ENCODE measurements at places on chromosomes 11 and 22.

DNA sequence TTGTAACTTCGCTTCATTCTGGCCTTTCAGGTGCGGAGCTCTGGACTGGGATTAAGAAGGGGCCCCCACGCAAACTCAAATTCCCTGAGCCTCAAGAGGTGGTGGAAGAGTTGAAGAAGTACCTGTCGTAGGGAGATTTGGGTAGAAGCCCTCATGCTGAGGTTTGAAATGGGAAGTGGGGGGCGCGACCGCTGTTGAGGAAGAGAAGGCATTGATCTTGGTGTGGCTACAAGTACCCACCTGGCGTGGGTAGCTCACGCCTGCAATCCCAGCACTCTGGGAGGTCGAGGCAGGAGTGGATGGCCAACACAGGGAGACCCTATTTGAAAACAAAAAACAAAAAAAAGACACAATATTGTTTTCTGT lies 779 bp downstream of the SELENOH start:
- no peak for DNase-seq

DNA sequence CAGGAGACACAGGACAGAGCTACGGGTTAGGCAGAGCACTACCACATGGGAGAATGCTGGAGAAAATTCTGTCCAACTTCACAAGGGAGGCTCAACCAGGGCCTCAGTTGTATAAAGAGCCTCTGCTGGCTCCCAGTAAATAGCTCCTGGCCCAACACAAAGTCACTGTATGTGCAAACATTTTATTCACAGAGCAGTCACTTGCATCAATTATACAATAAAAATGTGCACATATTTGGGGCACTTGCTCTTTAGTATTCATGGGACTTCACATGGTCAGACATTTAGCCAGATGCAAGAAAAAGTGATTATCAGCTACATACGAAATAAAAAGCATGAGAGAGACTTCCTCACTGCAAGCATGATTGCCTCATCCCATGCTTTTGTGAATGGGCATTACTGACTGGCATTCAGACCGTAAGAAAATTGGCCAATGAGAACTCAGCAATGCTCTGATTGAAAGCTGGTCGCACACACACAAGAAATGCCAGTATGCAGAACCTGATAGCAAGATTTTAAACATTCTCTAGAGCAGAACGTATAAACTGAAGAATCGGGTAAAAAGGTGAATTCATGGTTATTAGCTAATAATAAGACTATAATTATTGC lies 39.4 kb downstream of the BLID start:
- no peak for DNase-seq

- no peak for DNase-seq
Observed at GRCh38 chr11:113249491-113249763, 65.0 kb upstream of the TTC12 start.

DNA sequence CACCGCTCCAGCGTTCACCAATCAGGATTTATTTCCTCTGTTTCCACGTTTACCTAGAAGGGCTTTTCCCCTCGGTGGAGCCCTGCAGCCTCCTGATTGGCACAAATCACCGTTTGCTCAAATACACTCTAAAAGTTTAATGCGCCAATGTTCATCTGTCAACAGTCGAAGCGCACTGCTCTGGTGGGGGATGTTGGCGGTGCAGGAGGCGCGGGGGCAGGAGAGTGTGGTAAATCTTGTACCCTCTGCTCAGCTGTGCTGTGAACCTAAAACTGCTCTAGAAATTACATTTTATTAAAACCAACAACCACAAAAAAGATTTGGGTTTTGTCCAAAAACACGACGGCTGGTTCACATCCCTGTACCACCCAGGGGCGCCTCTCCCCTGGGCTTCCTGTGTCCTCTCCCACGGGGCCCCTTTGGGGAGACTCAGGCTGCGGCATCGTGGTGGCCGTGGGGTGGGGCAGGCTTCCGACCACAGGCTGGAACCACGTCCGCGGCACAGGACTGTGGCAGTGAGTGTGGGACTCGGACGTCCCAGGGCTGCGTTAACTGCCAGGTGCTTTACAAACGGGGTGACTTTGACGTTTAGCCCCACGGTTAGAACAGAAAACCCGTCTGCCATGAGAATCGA lies 13.5 kb downstream of the TTLL8 start:
- no peak for DNase-seq

DNA sequence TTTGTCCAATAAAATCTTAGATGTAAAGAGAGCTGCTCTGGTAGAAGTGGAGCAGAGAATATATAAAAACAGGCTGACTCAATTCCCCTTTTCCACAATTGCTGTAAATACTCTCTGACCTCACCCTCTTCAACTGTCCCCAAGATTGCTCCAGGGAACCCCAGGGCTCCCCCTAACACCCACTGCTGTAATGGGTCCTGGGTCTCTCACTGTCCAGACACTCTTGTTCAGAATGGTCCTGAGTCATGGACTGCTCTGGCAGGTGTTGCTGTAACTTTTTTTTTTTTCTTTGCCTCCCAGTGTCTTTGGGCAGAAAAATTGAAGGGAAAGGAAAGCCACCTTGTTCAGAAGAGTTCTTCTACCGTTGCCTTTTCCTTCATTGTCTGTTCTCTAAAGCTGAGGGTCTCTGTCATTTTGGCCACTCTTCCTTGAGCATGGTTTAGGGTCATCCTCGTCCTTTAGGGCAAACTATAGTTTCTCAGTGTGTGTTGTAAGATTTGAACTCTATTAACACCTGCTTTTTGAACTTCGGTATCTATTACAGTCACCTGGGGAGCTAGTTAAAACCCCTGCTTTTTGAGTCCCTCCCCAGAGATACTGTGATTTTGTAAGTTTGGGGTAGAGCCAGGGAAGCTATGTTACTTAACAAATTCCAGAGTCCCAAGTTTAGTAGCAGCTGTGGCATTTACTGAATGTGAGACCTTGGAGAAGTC lies 209.5 kb downstream of the NAV2 start:
- no peak for DNase-seq

DNA sequence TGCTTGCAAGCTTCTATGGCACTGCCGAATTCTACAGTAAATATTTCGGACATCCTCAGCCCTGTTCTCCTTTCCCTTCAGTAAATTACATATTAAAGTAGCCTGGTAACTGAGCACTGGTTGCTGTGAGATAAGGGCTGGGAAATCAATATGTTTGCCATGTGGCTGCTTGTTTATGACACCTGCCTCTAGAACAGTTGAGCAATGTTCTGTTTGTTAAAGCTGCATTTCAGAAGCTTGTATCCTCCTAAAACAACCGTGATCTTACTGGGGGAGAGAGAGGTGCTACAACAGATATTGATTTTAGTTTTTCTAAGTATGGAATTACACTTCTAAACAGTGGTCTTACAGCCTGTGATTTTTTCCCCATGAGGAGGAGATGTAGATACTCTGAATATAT lies 39.4 kb downstream of the ZBTB16 start:
- DNase-seq = no peak

DNA sequence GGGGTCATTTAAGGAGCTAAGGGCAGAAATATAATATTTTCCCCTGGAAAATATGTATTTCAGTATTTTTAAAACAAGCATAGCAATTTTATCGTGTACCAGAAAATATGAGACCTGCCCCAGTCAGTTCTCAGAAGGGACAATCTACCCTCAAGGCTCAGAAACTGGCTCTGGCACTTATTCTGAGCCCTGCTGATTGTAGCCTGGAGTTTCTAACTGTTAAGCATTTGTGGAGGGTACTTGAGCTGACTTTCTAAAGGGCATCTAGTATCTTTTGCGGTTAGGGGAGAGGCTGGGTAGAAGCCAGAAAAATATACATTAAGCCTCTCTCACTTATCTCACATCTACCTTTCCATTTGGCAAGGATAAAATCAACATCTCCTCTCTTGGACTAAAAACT lies 71.3 kb upstream of the FSHB start:
- no peak for DNase-seq

- no peak for DNase-seq
Observed at GRCh38 chr11:116274521-116274920, 498.3 kb downstream of the BUD13 start.

GRCh38 chr11:1453611-1454034 lies 33.0 kb downstream of the MOB2 start:
- no peak for DNase-seq

DNA sequence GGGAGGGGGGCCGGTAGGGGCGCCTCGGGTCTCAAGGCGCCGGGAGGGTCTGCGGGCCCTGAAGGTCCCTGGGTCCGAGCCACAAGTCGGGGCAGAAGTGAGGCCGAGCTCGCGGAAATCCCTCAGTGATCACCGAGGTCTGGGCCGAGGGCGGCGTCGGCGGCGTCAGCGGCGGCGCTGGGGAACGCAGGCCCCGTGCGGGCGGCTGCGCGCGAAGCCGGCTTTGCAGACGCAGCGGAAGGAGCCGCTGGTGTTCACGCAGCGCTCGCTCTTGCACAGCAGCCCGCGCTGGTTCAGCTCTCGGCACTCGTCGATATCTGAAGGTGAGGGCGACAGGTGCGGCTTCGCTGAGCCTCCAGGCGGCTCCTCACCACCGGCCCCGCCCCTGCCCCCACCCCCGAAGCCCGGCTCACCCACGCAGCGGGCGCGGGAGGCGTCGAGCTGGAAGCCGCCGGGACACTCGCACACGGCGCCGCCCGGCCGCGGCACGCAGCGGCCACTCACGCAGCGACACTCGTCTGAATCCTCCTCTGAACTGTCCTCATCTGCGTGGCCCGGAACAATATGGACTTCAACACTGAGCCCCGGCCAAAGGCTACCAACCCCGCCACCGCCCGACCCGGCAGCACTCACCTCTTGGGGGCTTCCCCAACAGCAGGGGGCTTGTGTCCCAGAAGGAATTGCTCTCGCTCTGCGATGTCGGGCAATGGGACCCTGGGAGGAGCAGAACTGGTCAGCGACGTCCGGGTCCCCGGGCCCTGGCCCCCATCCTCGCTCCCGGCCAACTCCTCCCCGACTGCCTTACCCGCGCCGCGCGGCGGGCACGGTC lies 14.2 kb downstream of the SCYL1 start:
- no peak for DNase-seq

- no peak for DNase-seq
Observed at GRCh38 chr11:76047766-76048165, 158.5 kb downstream of the WNT11 start.

- no peak for DNase-seq
Observed at GRCh38 chr11:19579957-19580356, 132.7 kb upstream of the NAV2 start.

DNA sequence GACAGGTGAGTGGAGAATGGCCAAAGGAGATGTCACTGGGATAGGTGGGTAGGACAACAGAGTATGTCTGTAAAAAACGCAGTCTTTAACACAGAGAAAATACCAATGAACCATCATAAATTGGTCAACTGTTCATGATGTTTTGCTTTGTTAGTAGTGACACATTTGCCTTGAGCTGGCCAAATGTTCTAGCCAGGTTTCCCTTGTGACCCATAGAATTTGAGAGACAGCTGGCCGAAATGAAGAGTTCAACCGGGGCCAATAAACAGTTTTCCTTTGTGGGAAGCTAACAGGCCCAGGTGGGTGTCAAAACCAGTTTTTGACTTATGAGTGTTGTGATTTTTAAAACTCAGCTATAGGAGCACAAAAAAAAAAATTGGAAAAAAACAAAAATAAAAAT lies 116.6 kb upstream of the BID start:
- DNase-seq = no peak

DNA sequence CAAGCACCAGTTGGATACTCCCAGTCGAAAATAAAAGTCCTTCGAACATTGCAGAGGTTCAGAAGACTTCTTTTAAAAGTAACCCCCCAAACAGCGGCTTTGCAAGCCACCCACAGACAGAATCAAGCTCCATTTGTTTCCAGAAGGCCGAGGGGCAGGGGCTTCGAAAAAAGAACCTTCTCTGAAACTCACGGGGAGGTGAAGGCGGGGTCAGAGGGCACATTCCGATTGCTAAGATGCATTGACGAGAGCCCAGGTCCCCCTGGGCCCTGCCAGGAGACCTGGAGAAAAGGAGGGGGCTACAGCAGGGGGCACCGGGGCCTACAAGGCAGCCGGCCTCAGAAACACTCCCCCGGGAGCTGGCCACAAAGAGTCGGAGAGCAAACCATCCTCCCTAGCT lies 306.8 kb downstream of the MN1 start:
- no peak for DNase-seq

GRCh38 chr22:31556627-31557203 lies 60.4 kb downstream of the SFI1 start:
- no peak for DNase-seq

DNA sequence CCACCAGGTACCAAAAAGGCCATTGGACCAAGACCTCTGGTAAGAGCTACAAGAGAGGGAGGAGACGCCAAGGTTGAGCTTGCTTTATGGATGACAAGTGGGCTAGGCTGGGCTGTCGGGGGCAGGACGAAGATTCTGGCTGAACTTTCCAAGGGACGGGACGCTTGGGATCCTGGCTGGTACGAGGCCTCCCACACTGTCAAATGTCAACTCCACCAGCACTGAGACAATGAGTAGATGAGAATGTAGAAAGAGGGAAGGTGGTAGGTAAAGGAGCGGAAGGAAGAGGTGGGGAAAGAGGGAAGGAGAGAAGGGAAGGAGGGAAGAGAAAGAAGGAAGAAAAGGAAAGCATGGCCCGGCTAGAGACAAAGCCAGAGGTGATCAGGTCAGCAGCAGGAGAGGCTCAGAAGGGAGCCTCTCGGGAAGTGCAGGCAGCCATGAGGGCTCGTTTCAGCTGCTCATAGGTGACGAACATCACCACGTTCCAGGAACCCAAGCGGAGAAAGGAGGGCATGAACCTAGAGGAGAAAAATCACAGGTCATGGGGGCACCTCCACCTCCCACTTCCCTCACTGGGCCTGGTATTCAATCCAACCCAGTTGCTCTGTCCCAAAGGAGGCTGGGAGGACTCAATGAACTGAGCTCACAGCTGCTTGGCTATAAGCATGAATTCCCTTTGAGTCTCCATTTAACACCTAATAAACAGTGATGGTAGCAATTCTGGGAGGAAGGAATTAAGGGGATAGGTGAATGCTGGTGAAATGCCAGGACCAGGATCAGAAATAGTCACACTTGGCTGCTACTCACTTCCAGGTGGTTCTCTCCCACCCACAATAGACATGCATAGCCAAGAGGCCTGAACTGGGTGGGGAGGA lies 7.8 kb downstream of the UCP2 start:
- DNase-seq = no peak

DNA sequence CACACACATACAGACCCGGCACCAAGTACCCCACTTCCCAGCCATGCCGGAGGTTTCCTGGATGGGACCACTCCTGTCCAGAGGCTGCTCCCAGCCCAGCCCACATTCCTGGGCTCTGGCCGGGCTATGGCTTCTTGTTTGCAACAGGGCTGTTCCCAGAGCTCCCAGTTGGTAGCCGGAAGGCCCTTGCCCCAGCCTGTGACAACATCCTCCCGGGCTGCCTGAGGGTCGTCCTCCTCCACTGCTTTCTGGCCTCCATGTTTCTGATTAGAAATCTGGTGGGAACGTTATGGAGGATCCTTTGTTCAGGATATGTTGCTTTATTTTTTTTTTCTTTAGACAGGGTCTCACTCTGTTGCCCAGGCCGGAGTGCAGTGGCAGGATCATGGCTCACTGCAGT lies 952 bp upstream of the CYP2D6 start:
- DNase-seq = no peak
